ENCODE measurements at places on chromosomes 16 and 17.

DNA sequence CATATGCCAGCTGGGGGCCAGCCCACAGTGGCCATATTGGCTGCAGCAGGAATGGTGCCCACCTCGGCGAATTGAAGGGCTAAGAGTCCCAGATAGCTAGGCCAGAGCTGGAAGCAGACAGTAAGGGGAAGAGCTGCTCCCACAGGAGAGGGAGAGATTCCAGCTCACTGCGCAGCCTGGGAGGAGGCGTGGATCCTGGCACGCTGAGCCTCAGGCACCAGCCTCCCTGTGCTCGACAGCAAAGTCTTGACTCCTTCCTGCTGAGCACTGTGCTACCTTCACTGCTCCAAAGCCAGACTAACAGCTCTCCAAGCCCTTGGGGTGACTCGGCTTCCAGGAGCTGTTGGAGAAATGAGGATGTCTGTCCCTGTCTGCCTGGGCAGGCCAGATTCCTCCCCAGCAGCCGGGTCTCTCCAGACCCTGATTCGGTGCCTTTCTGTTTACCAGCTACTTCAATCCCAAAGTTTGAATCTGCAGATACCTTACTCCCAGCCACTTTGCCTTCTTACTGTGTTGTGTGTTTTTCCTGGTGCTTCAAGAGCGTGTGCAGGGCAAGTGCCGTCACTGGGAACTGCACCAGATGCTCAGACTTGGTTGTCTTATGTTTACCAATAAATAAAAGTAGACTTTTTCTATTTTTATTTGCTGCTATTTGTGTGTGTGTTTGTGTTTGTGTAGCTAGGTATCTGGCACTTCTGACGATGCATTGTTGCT is 9.1 kb downstream of the CBX2 start:
- DNase-seq: no peak

DNA sequence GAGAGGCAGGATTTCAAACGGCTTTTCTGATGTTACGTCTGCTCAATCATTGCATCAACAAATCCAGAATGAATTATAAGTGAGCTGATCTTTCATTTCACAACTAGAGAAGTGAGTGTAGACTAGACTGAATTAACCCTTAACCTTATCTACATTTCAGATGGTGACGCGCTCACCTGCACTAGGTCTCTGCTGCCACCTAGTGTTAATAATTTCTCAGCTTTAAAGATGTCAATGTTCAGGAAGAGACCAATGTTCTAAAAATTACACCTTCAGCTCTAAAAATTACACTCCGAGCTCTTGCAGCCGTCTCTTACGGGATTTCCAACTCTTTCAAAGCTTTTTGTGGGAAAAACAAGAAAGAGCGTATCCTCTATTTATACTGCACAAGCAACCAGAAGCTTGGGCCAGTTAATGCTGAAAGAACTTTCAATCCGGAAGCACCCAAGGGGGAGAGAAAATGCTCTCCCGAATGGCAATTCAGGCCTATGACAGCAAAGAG is 88.2 kb upstream of the FA2H start:
- DNase-seq: peak; percentile 58

GRCh38 chr16:49092704-49093103 is 188.9 kb downstream of the CBLN1 start:
- DNase-seq: no peak

DNA sequence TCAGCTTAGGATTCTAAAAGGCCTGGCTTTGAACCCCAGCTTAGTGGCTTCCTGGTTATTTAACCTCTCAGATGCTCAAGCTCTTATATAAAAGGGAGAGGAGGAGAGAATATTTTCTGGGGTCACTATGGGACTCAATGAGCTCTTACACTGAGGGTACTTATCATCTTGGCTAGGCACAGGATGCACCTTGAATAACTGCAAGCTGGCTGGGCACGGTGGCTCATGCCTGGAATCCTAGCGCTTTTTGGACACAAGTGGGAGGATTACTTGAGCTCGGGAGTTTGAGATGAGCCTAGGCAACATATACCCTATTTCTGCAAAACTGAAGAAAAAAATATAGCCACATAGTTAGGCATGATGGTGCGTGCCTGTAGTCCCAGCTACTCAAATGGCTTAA is 665.3 kb upstream of the RBFOX1 start:
- no peak for DNase-seq

- DNase-seq: no peak
Observed at GRCh38 chr17:63455417-63455816, 9.3 kb upstream of the CYB561 start.

- no peak for DNase-seq
Observed at GRCh38 chr16:22239131-22239805, 33.2 kb downstream of the EEF2K start.

GRCh38 chr17:2233441-2233947 is 70.1 kb downstream of the SMG6 start:
- no peak for DNase-seq

DNA sequence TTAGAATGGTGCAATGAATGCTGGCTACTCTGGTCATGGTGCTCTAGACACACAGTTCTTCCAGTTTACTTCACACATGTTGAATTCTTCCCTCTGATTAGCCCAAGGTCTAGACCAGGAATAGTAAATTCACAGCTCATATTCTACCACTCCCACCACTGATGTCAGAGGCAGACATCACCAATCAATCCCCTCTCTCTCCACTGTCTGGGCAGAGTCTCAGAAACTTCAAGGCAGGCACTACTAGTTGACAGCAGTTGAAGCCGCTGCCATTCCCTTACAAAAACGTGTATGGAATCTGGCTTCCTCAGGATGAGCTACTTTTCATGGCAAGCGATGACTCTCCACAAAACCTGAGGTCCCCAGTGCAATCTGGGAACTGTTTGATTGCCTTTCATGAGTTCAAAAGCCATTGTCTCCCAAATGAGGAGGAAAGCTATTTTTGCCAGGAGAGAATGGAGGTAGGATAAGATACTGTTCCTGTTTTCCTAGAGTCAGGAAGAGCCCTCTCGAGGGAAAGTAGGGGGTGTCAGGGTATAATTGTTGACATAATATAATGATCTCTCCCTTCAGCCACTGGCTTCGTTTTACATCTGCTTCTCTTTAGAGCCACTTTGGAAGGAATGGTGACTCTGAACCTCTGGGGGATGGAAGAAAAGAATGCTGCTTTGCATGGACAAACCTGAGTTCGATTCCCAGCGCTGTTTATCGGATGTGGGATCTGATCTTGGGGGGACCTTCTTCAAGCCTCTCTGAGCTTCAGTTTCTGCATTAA is 90.0 kb downstream of the FOXL1 start:
- DNase-seq: peak; percentile 21

DNA sequence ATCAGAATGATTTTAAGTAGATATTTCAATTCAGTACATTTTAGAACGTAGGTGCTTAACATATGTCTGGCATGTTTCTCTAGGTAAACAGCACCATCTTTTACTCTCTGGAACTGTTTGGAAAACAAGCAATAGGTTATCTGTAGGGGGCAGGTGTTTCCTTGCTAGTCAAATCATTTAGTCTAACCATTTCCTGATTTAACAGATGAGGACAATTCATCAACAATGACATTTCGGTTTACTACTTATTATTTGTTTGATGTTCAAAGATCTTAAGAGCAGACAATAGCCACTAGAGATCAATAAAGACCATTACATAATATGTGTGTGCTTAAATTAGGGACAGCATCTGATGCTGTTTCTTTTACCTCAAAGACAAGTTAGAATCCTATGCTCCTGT is 173.1 kb downstream of the CEP112 start:
- DNase-seq: no peak

DNA sequence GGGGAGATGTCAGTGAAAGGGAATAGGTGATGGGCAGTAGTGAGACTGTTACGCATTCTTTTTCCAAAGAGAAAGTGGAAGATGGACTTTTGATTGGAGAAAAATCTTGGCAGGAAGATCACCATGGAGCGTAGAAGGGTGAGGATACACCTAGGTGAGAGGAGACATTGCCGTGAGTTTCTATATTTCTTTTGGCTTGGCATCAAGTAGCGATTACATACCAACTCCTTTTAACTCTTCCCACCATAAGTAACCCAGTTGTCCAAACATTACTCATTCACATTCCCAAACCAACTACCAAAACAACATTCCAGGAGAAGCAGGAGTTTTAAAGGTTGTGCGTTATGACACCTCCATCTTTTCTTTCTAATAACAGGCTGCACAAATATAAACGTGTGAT is 10.7 kb upstream of the KRT28 start:
- no peak for DNase-seq

GRCh38 chr17:66165537-66166123 is 26.3 kb downstream of the CEP112 start:
- DNase-seq: peak; percentile 55

DNA sequence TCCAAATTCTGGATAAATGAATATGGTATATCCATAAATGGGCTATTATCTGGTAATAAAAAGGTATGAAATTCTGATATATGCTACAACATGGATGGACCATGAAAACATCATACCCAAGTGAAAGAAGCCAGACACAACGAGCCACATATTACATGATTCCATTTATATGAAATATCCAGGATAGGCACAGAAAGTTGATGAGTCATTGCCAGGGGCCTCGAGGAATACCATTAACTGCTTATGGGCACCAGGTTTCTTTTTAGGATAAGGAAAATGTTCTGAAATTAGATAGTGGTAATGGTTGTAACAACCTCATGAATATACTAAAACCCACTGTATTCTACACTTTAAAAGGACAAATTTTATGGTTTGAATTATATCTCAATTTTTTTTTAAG is 123.2 kb downstream of the PITPNC1 start:
- DNase-seq: no peak

DNA sequence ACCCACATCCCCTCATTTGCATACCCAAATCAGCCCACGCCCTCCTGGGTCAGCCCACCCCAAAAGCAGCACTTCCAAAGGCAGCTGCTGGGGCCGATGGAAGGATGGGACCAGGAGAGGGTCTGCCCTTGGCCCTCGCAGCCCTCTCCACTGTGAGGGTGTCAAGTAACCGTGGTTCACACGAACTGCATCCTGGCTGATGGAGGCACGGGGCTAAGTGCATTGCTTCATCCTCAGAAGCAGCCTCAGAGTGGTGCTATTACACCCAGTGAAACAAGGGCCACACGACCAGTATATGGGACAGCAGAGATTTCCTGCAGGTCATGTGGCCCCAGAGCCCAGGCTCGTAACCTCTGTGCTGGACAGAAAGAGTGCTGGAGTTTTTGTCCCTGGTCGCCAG is 13.2 kb upstream of the ATP2A3 start:
- DNase-seq: no peak

All from HEK293T (cell line).